NCI-H187 (cell line): ENCODE measurements at places on chromosomes 7 and 10.

DNA sequence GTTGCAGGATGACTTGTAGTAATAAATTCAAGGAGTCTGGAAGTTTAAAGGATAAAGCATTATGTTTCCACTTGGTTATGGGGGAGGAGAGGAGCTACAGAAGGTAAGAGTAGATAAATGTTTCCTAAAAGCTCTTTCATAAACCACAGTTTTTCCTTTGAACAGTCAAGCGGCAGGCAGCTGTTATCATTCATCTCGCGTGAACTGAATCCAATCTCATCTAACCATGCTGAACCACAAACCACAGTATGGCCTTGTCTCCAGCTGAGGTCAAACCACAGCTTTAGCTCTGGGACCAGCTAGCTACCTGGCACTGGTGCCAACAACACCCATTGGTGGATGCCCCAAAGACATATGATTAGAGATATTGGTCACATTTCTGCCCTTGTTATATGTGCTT lies 63.3 kb downstream of the NOC3L start:
- peak; percentile 8 for DNase-seq

DNA sequence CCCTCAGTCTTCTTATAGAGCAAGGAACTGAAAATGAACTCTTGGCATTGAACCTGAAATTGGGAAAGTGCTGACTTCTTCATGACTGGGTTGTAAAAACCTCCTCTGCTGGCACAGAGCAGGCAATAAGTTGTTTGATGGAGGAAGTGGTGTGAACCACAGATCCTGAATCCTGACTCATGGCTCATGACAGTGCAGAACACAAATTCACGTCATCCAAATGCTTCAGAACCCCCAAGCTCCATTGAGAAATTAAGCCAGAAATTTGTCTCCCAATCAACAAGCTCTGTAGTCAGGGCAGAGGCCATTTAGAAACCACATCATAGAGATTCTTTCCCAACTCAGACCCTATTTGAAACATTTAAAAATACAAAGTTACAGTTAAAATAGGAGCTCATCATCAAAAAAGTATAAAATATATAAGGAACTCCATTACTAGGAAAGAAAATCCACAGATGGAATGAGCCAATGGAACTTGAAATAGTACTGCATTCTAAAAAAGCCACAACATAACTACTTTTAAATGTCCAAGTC lies 10.3 kb upstream of the STK17A start:
- DNase-seq = no peak

DNA sequence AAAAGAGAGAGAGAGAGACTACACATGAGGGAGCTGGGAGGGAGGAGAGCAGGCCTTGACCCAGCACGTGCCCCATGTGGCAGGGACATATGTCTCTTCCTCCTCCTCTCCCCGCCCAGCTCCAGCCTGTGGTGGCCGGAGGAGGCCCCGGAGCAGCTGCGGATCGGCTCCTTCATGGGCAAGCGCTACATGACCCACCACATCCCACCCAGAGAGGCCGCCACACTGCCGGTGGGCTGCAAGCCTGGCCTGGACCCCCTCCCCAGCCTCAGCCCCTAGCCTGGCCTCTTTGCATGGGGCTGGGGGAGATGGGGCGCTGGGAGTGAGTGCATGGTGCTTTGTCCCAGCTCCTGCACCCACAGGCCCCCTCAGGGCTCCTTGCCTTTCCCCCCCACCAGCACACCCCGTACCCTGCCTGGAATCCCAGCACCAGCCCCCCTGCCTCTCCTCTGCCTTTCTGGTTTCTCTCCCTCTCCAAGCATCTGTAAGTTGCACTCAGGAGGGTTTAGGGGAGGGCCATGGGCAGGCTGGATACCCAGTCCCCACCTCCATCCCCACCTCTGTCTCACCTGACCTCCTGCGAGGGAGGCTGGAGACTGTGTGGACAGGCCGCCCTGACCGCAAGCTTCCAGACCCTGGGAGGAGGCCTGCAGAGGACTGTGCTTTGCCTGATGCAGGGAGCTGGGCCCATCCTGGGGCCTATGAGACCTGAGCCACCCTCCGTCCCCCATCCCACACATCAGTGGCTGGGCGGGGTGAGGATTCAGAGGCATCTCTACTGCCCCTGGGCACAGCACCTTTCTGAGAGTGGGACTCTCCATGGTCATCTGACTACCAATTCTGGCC lies 4.8 kb downstream of the UPK3B start:
- DNase-seq = no peak

- DNase-seq = no peak
Measured at GRCh38 chr7:107878636-107879035, 12.3 kb upstream of the DLD start.

DNA sequence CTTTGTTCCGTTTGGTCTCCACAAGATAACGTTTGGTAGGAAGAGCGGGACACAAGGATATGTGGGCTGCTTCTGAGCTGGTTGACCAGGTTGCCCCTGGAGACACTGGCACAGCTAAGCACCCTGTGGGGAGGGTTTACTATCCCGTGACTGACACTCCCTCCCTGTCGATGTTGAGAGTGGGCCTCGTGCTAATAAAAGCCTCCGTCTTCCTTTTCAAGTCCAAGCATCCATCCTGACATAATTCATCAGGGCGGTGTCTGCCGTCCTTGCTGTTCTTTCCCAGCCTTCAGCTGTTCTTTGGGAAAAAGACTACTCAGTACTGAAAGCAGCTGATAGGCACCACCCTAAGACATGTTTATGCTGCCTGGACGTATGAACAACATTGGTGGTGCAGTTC lies 49.6 kb downstream of the SHH start:
- no peak for DNase-seq

DNA sequence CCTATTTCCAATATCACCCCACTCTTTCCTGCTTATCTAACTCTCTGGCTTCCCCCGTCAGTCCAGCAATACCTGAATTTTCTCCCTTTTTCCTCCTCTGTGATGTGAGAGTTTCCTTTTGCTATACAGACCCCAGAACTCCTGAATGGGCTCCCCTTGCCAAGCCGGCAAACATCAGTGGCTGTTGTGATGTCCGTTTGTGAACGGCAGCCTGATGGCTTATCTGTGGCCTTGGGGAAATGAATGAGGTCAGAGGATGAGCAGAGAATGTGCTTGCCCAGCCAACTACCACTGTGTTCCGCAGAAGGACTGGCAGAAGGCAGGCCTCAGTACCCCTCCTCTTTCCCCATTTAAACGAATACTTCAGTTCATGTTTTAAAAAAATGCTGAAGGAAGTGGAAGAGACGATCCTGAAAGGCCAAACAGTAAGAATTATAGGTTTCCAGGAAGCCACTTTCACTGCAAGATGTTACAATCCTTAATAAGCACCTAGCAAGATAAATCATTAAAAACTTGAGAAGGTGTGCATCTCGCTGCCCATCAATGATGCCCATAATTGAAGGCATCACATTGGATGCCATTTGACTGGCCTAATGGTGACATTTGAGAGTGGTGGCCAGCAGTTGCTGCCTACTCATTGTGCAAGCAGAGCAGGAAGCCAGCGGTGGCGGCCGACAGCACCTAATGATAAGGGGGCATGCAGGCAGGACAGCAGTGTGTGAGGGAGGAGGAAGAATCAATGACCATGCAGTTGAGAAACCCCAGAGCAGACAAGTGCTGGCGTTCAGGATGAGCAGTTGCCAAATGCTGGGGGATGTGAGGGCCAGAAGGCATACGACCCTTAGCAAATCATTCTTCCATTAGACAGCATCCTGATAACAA lies 31.5 kb downstream of the SLC18A2 start:
- no peak for DNase-seq

- DNase-seq = no peak
Measured at GRCh38 chr10:131282961-131283360, 28.6 kb downstream of the TCERG1L start.

- DNase-seq = no peak
Measured at GRCh38 chr10:84308021-84308420, 20.4 kb upstream of the CCSER2 start.

DNA sequence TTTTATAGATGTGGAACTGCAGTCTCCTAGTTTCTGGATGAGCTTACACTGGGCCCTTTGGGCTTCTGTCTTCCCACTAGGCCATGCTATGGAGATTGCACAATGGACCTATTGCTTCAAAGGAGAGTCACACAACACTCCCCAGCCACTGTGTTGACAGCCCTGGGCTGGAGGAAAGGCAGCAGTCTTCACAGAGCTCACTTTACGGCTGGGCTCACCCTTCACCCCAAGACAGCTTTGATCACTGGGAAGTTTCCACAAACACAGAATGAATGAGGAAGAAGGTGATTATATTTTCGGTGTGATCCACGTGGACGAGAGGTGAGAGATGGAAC lies 92.7 kb upstream of the GDF10 start:
- DNase-seq = no peak

DNA sequence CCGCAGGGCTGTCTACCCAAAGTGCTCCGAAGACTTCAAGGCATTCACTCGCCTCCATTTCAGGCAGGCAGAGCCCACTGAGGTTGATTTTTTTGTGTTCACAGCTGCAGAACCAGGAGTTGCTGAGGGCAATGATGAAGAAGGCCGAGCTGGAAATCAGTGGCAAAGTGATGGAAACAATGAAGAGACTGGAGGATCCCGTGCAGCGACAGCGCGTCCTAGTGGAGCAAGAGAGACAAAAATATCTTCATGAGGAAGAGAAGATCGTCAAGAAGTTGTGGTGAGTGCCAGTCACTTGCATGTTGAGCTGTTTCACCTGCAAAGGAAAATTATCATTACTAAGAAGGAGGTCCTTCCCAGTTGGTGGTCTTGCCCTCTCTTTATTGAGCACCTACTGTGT lies 210.5 kb downstream of the ARHGAP21 start:
- no peak for DNase-seq

DNA sequence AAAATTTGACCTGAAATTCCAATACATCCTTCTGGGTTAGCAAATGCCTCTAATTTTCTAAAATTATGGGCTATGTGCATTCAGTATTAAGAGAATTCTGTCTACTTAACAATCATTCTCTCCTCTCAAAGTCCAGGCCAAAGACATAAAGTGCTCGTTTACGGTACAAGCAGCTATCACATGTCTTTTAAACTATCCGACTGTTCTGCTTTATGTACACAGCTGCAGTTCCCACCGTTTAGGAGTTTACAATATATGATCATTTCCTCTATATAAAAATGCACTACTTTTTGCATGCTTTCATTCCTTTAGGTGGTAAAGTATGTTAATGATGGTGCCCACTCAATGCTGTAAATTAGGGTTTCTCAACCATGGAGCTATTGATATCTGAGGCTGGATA lies 34.0 kb downstream of the CDK6 start:
- no peak for DNase-seq

GRCh38 chr10:133616371-133617130 lies 10.0 kb downstream of the FRG2B start:
- no peak for DNase-seq

- no peak for DNase-seq
Measured at GRCh38 chr7:139695588-139695987, 82.2 kb downstream of the HIPK2 start.

GRCh38 chr10:101261702-101262101 lies 32.4 kb upstream of the LBX1 start:
- no peak for DNase-seq

DNA sequence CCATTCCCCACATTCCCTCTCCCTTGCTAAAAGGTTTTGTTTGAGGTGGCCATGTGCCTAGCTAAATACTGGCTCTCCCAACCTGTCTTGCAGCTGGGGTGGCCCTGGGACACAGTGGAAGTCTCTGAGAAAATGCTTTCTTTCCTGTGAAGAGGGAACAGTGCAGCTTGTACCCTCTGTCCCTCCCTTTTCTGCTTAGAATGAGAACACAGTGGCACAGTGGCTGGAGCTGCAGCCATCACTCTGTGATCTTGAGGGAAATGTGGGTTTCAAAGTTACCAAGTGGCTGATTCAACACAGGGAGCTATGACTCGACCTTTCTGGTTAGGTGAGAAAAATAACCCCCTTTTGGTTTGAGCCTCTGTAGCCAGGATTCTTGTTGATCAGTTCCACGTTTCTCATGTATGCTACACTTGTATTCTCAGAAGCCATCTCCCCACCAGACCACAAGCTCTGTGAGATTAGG lies 62.7 kb upstream of the CARD11 start:
- no peak for DNase-seq

GRCh38 chr10:99370993-99371392 lies 41.8 kb downstream of the CNNM1 start:
- DNase-seq = no peak

DNA sequence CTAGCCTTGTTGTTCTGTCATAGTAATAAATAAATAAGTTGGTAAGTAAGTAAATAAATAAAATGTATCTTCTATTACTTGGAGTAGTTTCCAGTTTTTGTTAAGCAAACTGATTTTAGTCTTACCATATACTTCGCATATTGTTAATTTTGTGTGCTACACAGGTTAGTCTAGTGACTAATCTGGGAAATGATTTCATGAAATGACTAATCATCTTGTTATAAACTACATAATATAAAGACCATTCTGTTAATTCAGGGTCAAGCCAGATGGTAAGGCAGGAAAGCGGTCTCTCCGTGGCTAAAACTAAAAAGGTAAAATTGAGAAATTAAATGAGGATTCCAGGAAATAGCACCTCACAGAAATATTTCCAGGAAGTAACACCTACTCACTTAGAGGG lies 58.5 kb upstream of the FOXP2 start:
- DNase-seq = no peak

GRCh38 chr7:149772956-149773434 lies 393 bp downstream of the ZNF467 start:
- DNase-seq = no peak
